ENCODE measurements at places on chromosomes 2 and 18.
A peak's percentile ranks its signal among the peaks of the same experiment; 100 is the strongest.

- DNase-seq: no peak
Observed at GRCh38 chr2:135373702-135374101, 157.3 kb downstream of the ZRANB3 start.

GRCh38 chr2:210792000-210792399, 235.6 kb downstream of the CPS1 start:
- DNase-seq: no peak

DNA sequence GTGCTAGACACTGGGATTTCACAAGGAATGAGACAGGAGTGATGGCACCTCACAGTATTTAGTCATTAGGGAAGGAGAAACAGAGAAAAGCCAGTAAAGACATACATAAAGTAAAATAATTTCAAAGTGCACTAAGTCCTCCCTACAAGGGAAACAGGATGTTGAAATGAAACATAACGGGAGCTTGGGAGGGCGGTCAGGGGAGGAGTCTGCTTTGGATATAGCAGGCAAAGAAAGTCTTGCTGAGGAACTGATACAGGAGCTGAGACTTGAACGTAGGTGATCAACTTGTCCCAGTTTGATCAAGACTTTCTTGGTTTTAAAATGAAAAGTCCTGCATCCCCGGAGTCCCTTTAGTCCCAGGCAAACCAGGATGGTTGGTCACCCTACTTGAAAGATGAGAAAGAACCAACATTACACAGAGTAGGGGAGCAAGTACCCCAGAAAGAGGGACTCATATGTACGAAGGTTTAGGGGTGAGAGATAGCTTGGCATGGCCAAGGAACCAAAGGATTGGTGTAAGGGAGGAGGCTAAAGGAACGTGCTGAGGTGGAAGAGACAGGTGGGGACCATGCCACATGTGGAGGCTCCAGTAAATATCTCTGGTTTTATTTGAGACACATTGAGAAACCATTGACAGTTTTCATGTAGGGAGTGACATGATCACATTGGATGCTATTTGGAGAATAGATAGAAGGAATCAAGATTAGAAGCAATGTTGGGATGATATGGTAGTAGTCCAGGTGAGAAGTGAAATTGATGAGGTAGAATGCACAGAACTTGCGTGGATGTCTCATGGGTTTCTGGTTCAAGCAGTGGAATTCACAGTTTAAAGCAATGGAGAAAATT, 28.4 kb downstream of the FBXO48 start:
- peak; percentile 49 for DNase-seq

DNA sequence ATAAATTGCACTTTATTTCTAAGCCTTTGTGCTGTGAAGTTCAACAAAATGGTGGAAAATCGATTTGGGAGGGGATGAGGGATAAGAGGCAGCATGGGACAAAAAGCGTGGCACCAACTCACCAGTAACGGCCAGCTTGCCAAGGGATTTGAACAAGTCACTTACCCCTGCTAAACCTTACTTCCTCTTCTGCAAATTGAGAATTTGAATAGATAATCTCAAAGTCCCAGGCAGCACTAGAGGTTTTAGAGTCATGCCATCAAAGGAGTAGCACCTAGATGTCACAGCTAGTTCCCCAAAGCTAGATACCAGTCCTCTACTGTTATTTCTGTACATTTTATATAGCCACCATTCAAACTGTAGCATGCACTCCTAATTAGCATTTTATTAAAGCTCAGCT, 83.7 kb upstream of the VRK2 start:
- no peak for DNase-seq

GRCh38 chr2:177721087-177721486, 328.5 kb downstream of the AGPS start:
- DNase-seq: no peak

GRCh38 chr2:191622374-191623320, 55.3 kb upstream of the NABP1 start:
- DNase-seq: no peak

- DNase-seq: no peak
Observed at GRCh38 chr2:9025746-9026145, 22.3 kb upstream of the MBOAT2 start.

- no peak for DNase-seq
Observed at GRCh38 chr2:240714747-240715725, 23.4 kb downstream of the AQP12A start.

GRCh38 chr2:226660526-226660925, 139.1 kb downstream of the IRS1 start:
- peak; percentile 94 for DNase-seq

- DNase-seq: no peak
Observed at GRCh38 chr2:85888020-85888683, 638 bp downstream of the ST3GAL5 start.

- peak; percentile 39 for DNase-seq
Observed at GRCh38 chr2:8002765-8003393, 679.0 kb upstream of the ID2 start.

DNA sequence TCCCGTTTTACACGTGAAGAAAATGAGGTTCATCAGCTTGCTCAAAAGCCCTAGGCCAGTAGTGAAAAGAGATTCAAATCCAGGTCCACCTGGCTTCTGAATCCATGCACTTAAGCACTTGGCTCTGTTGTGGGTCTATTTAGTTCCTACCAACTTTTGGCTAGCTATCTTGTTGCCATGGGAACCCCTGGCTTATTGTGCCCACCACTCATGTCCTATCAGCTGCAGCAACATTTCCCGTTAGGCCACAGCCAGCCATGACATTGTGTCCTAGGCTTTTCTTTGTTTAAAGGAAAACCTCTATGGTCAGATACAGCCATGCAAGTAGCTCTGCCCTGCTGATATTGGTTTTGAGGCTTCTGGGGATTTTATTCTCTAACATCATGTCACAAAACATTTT, 49.8 kb downstream of the PLEK start:
- no peak for DNase-seq

DNA sequence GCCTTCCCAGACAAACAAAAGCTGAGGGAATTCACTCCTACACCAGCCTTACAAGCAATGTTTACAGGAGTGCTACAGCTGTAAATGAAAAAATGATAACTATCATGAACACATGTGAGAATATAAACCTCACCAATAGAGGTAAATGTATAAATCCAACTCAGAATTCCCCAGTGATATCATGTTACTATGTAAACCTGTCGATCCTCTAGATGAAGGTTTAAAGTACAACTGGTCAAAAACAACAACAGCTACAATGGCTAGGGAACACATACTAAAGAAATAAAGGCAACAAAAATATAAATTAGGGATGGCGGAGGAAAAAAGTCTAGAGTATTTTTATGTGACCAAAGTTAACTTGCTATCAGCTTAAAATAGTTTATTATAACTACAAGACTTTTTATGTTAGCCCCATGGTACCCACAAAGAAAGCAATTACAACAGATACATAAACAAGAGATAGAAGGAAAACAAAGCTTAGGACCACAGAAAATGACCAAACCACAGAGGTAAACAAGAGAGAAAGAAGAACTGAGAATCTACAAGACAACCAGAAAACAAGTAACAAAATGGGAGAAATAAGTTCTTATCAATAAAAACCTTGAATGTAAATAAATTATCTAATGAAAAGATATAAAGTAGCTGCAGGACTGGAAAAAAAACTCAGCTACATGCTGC, 8.3 kb downstream of the CERKL start:
- DNase-seq: no peak

- peak; percentile 98 for DNase-seq
Observed at GRCh38 chr2:9638532-9638931, 7.7 kb upstream of the YWHAQ start.

- no peak for DNase-seq
Observed at GRCh38 chr2:104023306-104023705, 830.6 kb upstream of the POU3F3 start.

- DNase-seq: peak; percentile 67
Observed at GRCh38 chr2:102736410-102737409, 25.1 kb upstream of the TMEM182 start.

DNA sequence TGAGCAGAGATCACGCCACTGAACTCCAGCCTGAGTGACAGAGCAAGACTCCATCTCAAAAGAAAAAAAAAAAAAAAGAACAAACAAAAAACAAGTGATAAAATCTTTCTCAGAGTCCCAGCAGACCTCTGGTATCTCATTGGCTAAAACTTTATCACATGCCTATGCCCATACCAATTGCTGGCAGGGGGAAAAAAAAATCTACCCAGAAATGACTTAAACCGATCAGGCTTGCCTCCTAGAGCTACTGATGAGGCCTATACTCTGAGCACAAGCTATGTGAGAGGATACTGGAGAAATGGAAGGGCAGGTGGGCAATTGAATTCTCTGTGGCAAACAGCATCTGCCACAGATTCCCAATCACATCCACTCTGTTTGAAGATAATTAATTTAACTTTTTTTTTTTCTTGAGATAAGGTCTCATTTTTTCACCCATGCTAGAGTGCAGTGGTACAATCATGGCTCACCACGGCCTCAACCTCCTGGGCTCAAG, 49.0 kb downstream of the FBXO36 start:
- DNase-seq: no peak

DNA sequence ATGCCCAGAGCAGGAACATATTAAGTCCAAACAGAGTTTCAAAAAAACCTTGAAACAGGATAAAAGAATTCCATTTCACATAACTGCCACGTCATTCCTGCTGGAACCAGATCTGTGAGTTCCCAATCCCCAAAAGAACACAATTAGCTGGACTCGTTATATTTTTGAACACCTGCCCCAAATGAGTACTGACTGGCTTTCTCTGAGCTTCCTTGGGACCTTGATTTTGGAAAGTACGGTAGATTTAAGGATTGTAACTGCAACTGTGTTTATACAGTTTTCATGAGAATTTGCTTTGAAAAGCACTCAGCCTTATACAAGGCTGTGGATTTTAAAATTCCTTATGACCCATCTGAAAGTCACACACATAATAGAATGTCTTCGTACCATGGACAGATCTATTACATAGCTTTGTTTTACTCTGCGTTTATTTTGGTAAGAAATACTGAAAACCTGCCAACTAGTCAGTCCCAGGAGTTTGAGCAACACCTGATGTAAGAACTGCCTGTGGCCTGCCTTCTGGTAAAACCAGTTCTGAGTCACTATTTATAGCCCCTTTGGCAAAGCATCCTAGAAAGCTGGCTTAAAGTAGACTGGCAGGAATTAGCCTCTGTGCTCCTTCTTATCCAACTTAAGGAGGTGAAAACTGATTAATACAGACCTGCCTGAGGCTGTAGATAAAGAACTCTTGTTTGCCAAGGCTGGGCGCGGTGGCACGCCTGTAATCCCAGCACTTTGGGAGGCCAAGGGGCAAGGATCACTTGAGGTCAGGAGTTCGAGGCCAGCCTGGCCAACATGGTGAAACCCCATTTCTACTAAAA, 48.1 kb downstream of the MERTK start:
- DNase-seq: peak; percentile 92

- no peak for DNase-seq
Observed at GRCh38 chr2:121330921-121331320, 45.9 kb upstream of the TFCP2L1 start.

DNA sequence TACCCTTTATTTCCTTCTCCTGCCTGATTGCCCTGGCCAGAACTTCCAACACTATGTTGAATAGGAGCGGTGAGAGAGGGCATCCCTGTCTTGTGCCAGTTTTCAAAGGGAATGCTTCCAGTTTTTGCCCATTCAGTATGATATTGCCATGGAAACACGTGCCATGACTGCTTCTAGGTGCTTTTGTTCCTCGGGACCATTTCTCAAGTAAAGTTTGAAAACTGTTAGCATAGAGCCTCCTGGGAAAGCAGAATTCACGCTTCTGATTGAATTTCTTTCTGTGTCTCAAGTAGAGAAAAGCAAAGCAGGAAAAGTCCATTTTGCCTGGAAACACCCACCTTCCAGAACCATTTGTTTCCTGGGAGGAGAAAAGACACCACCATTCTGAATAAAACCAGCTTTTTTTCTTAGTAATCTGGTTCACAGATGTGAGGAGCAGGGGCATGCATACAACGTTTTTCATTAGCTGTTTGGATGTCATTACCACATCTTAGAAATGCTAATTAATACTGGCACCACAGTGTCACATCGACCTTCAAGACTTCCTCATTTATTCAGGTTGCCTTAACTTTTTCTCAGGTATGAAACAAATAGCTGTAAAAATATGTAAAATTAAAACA, 39.0 kb upstream of the ZBTB14 start:
- no peak for DNase-seq

- peak; percentile 84 for DNase-seq
Observed at GRCh38 chr2:98522854-98523253, 78.2 kb downstream of the INPP4A start.

GRCh38 chr2:111025288-111025687, 95.4 kb upstream of the BCL2L11 start:
- no peak for DNase-seq

DNA sequence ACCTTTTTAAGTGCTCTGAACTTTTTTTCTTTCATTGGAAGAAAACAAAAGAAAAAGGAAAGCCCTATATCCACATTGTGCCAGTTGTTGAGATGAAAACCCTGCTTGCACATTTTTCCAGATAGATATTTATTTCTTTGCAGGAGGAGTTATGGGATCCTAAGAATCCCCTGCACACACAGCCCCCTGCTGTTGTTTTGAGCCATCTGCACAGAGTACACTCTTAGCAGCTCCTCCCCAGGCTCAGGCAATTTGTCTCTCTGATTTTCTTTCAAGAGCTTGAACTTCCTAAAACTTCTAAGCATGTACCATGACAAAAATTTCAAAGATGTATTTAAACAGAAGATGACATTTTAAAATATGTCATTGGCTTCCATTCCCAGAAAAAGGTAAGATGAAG, 436.9 kb downstream of the METTL4 start:
- peak; percentile 47 for DNase-seq

- peak; percentile 86 for DNase-seq
Observed at GRCh38 chr2:43139996-43140621, 86.3 kb downstream of the ZFP36L2 start.

DNA sequence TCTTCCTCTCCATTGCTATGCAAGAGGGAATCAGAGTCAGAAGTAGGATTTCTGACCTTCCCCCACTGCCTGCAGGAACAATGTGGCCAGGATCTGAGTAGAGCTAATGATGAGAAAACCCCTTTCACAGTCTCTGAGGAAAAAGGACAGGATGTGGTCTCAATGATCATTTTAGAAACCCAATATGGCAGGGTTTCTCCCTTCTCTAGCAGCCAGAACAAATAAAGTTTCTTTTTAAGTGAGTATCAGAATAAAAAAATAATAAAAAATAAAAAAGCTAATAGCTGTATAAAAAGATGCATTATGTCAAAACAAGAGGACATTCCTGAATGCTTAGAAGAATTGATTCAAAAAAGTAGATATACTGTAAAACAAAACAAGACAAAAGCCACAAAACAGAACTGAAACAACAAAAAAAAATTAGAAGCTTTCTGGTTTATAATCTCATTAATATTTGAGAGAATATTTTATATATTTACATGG, 1124.9 kb upstream of the ZEB2 start:
- no peak for DNase-seq

GRCh38 chr2:33370636-33371265, 105.7 kb upstream of the RASGRP3 start:
- no peak for DNase-seq

GRCh38 chr2:240704651-240705050, 13.0 kb downstream of the AQP12A start:
- no peak for DNase-seq

- DNase-seq: no peak
Observed at GRCh38 chr2:106353676-106354075, 114.5 kb downstream of the RGPD3 start.

GRCh38 chr2:174771631-174772471, 7.6 kb upstream of the CHRNA1 start:
- peak; percentile 92 for DNase-seq

All from choroid plexus epithelial cell (primary cell).